ENCODE measurements at places on chromosomes 4 and X.

DNA sequence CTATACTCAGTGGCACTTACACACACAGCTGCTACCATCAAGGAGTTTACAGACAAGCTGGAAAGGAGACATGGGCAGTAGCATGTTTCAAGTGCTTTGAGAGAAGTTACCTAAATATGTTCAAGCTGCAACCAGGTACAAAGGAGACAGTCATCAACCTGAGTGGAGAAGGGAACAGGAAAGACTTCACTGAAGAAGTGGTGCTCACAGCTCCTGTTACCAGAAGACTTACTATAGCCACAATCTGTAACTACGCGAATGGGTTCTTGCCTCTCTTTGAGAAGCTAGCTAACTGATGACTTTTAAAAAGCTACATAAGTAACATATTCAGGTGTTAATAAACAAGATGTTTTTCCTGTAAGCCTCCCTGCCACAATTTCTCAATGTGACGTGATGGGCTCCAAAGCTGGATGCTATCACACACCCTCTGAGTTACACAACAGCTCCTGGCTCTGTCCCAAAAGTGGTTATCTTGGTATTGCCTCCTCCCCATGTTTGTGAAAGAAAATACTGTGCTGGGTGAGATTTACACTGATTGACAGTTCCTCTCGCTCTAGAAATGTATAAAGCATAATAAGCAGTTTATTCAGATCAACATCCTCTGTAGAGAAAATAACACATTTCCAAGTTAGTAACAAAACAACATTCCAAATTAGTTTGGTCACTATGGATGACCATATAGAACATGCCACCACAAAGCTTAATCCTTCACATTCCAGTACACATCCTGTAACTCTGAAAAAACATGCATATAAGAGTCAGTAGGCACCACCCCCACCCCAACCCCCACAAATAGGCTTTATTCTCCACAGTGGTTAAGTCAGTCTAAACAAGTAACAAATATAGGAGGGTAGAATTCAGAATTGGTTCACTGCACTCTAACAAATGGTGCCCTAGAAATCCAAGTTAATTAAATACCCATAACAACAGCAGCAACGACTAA is 81.8 kb downstream of the FRYL start:
- DNase-seq = no peak

GRCh38 chr4:145482209-145483037 is 770 bp downstream of the SMAD1 start:
- DNase-seq = peak; percentile 59

DNA sequence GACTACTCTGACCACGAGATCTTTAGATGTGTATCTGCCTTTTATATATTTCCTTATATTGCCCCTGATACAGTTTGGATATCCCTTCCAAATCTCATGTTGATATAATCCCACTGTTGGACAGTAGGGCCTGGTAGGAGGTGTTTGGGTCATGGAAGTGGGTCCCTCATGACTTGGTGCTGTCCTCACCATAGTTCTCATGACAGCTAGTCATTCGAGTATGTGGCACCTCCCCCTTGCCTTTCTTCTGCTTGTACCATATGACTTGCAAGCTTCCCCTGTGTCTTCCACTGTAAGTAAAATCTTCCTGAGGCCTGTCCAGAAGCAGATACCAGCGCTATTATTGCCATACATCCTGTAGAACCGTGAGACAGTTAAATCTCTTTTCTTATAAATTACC is 145.3 kb downstream of the ZNF518B start:
- DNase-seq = no peak

DNA sequence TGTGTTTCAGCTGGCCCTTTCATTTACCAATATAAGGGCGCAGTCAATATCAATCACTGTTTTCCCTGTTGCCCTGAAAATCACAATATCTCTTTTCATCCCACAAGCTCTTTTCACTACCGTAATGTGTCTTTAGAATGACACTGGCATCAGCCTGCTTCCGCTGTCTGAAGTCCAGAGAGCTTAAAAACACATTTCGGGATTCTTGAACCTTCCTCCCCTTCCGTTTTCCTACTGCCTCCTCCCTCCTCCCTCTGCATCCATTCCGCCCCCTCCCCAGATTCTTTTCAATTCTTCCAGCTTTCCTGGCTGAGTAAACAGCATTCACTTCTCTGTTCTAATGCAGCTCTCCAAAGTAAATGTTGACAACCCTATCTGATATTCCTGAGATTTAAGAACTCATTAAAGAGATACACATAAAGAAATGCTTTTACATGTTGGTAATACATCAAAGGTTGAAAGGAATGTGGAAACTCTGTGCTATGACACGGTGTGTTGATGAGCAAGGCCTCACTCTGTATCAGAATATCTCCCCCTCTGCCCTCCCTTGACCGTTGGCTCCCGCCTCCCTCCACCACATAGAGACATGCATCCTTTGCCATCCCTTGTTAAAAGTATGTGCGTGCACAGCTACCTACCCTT is 83.5 kb upstream of the SPRY1 start:
- no peak for DNase-seq

DNA sequence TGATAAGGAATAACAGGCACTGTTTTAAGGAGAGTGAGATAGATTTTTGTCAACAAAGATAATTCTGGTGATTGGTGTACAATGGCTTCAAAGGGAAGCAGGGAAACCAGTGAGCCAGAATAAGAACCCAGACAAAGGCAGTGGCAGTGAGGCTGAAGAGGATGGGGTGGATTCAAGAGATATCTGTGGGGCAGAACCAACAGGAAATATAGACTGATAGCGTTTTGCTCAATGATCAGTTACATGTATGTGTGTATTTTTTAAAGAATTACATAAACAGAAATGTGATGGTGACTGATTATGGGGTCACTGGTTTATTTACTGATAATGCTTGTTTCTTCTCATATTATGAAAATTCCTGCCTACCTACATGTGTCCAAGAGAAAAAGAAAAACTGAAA is 66.4 kb downstream of the AMMECR1 start:
- DNase-seq = no peak

DNA sequence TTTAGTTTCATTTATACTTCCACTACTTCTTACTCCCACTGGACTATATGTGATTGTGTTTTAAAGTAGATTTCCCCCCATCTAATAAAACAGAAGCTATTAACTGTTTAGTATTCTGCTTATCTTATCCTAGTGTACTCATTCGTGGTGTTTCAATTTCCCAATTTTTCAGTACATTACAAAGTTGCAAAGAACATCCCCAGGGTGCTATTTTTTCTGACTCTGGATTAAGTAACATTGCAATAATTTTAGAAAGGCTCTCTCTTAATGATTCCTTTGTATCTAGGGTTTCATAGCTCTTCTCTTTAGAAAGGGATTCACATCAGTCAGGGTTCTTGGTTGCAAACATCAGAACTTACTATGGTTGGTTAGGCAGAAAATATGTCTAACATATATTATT is 317.9 kb upstream of the DIPK2B start:
- DNase-seq = no peak

GRCh38 chr4:6325788-6326290 is 56.2 kb downstream of the WFS1 start:
- no peak for DNase-seq

GRCh38 chrX:16851421-16851820 is 18.7 kb downstream of the RBBP7 start:
- DNase-seq = no peak

DNA sequence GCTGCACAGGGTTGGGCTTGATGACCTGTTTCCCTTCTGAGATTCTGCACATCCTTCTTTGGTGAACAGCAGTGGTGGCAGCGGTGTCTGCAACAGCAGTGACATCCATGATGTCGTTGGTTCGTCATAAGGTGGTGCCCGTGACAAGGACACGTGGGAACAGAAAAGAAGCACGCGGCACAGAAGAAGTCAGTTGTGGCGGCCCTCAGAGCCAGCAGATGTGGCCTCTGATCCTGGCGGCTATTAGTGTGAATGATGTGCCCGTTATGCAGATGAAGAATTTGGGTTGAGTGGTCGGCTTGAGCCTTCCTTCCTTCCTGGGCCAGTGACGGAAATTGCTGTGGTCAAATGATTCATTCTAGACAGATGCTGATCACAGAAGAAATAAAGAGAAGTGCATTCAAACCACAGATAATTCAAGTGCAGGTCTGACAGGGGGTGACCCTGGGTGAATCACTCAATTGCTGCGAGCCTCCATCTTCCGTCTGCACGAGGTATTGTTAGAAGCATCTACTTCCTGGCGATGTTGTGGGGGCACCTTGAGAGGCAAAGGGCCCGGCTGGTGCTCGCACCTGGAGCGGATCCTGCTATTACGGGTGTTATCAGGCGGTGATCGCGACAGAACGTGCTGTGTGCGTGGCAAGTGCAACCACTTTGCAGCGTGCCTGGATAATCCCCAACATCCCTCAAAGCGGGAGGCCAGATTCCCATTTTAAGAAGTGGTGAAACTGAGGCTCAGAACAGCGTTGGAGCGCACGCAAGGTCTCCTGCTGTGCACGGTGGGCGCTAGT is 215.2 kb upstream of the PSAPL1 start:
- DNase-seq = no peak

DNA sequence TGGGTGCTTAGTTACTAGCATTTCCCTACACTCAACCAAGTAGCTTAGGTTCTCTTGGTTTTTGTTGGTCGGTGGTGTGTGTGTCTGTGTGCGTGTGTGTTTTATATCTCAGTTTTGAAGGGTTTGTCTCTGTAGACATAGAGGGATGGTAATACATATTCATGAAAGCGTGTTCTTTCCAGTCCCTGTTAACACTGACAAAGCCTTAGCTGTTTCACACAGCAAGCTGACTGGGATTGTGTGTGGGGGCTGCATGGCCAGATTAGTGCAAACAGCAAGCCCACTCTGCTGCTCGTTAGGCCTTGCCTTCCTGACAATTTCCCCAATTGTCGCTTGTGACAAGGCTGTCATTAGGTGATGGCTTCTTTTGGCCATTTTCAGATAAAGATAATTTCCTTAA is 43.9 kb downstream of the ALPK1 start:
- no peak for DNase-seq

- DNase-seq = no peak
Observed at GRCh38 chr4:25609976-25610375, 45.7 kb upstream of the SLC34A2 start.

DNA sequence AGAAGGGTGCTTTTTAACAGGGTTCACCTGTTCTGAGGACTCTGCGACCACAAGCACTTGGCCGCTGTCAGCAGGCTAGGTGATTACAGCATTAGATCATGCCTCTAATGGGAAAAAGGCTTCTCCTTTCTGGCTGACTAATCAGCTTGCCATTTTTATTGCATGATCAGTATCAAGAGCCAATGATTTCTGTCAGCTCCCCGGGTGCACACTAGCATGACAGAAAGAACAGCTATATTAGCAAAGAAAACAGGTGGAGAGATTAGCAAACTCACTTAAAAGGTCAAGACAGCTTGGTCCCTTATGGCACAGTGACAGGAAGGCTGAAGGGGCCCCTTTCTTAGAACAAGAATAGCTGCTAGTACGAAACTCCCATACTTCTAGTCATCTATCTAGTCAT is 170.0 kb downstream of the SMIM20 start:
- DNase-seq = no peak

DNA sequence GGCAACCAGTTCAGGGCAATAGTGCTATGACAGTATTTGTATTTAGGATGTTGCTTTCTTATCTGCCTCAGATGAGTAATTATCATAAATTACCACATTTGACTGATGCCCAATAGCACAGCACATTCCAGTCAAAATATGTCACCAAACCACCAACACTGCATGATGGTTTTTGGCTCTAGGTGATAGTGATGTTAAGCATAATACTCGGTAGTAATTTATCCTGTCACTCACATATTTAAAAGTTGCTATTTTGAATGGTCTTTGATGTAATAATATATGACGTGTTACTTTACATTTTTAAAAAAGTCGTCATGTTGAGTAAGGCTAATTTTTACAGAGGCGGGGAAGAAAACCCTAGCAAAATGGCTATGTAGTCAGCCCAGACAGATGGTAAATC is 42.5 kb downstream of the UNC5C start:
- DNase-seq = no peak

- no peak for DNase-seq
Observed at GRCh38 chr4:38819569-38819968, 15.0 kb upstream of the TLR1 start.

DNA sequence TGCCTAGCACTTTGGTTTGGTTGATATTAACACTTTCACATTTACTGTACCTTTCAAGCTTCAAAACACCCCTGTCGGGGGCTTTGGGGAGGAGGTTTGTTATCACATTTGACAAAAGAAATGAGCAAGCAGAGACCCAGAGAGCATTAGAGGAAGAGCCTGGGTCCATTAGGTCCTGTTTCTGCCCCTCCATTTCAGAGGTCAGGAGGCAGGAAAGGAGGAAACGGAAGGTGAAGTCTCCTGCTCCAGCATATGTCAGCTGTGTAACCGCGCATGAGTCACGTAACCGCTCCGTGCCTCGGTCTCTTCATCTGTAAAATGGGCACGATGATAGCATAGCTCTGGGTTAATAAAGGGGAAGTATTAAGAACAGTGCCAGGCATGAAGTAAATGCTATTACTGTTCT is 201.9 kb upstream of the BCOR start:
- no peak for DNase-seq

- DNase-seq = no peak
Observed at GRCh38 chr4:146648461-146648783, 9.7 kb downstream of the POU4F2 start.

GRCh38 chrX:124239324-124239723 is 93.1 kb upstream of the TEX13D start:
- no peak for DNase-seq

GRCh38 chr4:110364911-110365520 is 110.9 kb upstream of the ENPEP start:
- DNase-seq = no peak

- DNase-seq = no peak
Observed at GRCh38 chrX:23228950-23229448, 105.7 kb upstream of the PTCHD1 start.

DNA sequence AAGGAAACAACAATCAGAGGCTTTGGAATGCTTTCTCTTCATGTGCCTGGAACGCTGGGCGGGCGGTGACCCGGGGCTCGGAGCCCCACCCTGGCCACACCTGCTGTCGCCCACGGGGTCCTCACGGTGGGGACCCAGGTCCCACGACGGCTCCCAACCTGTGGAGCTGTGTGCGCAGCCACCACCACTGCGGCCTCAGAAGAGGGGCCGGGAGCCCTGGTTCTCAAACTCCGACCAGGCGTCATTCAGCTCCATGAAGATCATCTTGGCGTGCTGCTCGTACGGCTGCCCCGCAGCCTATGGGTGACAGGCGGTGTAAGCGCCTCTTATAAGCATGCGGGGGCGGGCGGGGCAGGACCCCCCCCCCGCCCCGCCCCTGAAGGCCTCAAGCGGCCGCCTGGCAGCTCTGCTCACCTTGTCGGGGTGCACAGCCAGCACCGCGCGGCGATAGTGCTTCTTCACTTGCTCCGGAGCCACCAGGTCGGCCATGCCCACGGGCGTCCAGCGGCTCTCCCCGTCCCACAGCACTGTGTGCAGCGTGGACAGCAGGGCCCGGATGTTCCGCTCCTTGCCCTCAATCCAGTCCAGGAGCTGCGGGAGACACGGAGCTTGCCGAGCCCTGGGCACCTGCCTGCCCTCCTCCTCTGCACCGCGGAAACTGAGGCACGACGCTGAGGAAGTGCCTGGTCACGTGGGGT is 23.7 kb upstream of the CPLX1 start:
- DNase-seq = no peak

Measured in forelimb muscle (tissue), 1 donor.